ENCODE measurements at places on chromosomes 7 and 10. TPM values are rescaled to one million over a fixed set of nuclear protein-coding genes. Genes with fewer than 3 reads are reported as not detected.

The GIMAP5 gene
- 36.6 TPM for total RNA-seq

The LBX1 gene
- not detected for total RNA-seq

The STAM gene
- 47.3 TPM for total RNA-seq

DNA sequence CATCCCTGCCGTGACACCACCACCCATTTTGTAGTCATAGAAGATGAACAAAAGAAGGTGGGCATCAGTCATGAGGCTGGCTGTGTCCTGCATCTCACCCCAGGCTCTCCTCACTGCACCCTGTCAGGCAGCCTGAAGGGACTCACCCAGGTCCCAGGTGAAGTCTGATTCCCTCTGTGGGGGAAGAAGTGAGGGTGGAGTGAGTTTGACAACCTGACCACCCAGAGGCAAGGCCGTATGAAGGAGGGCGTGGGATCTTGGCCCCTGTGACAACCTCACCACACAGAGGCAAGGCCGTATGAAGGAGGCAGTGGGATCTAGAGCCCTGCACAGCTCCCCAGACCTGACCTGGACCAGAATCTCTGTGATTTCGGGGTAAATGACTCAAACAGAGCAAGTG, 152.5 kb downstream of the DIP2C start:
- DNase-seq, result peak; percentile 15

GRCh38 chr7:154856733-154857132, 146.2 kb downstream of the PAXIP1 start:
- DNase-seq, result no peak

DNA sequence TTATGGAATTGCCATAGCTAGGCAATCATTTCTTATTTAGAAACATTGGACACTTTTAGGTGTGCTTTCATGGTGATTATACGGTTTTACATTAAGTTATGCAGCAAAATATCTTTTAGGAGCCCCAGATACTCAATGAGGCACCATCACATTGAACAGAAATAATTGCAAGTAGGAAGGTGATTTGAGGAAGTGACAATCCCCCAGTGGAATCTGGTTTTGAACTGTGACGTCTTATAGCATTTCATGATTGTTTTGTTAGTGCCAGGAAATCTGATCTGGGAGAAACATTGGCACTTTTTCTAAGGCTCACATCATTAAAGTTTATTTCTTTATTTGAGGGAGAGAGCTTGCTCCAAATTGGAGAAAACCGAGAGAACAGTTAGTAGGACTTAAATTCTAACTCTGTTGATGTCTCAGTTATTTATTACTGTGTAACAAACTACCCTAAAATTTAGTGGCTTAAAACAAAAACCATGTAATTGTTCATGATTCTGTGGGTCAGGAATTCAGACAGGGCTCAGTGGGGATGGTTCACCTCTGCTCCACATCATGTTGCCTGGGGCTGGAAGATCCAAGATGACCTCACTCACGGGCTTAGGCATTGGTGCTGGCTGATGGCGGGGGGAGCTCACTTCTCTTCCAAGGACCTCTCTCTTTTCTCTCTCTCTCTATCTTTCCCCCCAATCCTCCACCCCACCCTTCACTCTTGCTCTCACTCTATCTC, 78.2 kb upstream of the STEAP1B start:
- DNase-seq, result no peak

DNA sequence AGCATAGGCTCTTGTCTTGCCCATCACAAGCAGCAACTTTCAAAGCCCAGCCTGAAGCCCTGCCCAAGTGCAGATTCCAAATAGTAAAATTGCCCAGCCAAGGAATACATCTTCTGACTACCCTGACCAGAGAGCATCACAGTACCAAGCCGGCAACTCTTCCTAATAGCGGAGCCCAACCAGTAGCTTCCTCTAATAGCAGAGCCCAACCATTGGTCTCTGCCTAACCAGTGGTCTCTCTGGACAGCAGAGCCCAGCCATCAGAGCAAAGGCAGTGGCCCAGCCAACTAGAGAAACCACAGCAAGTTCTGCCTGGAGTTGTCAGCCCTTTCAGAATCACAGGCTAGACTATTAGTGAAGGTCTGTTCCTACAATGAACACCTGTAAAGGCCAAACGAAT, 285.6 kb downstream of the HGF start:
- DNase-seq, result no peak

GRCh38 chr10:131685576-131685975, 215.2 kb upstream of the PPP2R2D start:
- no peak for DNase-seq

GRCh38 chr7:157483971-157484410, 147.2 kb downstream of the DNAJB6 start:
- DNase-seq, result no peak
